ENCODE measurements at places on chromosomes 12 and 14.

GRCh38 chr12:50123203-50123602 is 11.2 kb downstream of the COX14 start:
- DNase-seq: no peak

DNA sequence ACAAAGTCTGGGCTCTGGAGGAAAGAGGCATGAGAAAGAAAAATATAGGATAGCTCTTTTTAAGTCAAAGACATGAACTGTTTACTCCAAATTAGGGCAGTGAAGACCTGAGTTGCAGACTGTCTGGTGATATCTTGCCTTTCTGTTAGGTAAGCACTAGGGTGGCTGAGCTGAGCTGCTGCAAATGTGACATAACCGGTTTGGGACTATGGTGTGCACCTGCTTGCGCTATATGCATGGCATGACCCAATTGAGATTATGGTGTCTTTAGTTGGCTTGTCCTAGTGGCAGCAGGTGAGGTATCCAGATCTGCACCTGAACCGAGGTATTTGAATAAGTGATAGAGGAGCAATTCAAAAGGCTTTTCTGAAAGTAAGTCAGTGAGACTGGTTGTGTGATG is 345.6 kb downstream of the APAF1 start:
- DNase-seq: no peak

- no peak for DNase-seq
Observed at GRCh38 chr14:70050136-70050535, 138.6 kb downstream of the SLC8A3 start.

DNA sequence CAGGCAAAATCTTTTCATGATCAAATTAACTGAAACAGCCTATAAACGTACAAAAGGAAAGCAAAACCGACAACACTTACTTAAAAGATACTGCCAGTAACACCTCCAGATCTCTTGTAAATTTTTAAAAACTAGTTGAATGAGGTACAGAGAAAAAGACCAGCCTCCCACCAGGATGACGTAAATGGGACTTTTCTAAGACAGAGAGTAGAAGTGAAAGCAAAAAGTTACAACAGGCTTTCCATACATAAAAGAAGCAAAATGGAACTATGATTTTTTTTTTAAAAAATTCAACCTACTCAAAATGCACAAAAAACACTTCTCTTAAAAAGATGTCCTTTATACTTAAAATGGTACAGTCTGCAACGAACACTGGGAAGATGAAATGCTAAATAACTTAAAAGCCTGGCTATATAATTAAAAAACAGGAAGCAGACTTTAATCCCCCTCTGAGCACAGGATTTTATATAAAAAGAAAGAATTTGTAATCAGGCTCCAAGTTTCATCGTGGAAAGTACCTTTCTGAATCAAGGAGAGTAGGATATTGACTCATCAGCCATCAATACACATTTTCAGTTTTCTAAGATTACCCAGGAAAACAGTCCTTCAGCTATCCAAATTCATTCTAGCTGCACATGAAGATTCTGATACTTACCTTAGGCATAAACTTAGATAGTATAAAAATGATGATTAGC is 14.2 kb upstream of the MYO1A start:
- no peak for DNase-seq

- DNase-seq: no peak
Observed at GRCh38 chr14:29240066-29240465, 473.5 kb downstream of the FOXG1 start.

DNA sequence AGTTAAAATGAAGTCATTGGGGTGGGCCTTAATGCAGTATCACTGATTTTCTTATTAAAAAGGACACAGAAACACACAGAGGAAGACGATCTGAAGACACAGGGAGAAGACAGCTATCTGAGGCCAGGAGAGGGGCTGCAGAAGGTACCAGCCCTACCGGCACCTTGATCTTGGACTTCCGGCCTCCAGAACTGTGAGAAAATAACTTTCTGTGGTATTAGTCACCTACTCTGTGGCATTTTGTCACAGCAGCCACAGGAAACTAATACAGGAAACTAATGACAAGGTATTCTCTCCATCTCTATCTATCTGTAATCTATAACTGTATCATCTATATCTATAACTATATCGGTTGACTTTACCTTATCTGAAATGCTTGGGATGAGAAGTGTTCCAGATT is 1149.5 kb downstream of the BCL11B start:
- no peak for DNase-seq

DNA sequence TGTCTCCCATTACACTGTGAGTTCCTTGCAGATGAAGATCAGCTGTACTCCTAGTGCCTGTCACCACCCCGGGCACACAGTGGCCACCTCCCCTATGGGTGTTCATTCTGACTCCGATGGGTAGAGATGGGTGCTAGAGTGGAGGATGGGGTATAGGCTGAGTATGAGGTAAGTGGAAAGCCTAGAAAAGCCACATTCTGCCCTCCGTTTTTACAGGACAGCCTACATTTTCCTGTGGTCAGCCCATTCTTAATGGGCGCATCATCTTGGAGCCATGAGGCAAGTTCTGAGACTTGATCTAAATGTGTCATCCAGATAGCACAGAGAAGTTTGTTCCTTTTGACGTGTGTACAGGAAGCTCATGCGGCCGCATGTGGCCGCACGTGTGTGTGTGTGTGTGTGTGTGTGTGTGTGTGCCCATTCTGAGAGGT is 166.7 kb upstream of the HIF1A start:
- no peak for DNase-seq

- DNase-seq: no peak
Observed at GRCh38 chr12:71664411-71665089, 449 bp downstream of the THAP2 start.

- no peak for DNase-seq
Observed at GRCh38 chr14:35988972-35989690, 163.0 kb downstream of the BRMS1L start.

- no peak for DNase-seq
Observed at GRCh38 chr14:104550340-104550860, 29.2 kb upstream of the C14orf180 start.

- no peak for DNase-seq
Observed at GRCh38 chr14:74444866-74445265, 18.9 kb upstream of the SYNDIG1L start.

DNA sequence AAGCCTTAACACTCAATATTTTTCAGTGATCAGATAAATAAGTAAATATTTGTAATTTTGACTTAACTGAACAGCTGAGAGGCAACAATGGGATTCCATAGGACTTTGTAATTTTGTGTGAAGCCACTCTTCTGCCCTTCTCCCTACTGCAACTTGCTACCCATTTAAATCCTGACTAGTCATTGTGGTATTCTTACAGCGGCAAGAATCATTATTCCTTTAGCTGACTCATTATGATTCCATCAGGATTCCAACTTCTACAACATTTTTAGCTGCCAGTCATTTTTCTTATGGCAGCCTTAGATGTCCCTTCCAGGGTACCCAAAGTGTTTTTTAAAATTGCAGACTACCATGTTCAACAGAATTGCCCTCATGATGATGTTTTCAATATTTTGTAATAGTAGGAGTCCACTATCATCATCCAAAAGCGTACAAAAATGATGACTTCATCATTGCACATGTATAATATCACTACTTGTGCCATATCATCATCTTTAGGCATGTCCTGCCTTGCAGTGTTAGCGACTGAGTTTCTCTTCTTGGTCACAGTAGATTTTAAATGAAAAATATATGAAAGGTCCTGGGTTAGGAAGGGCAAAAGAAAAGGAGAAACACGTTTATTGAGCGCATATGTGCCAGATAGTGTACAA is 5.1 kb upstream of the MAGOHB start:
- no peak for DNase-seq

Measured in C1 segment of cervical spinal cord (tissue), 14 donors.